ENCODE measurements at places on chromosomes 4 and X.

GRCh38 chr4:159175989-159176375 is 73.1 kb downstream of the RAPGEF2 start:
- no peak for DNase-seq

DNA sequence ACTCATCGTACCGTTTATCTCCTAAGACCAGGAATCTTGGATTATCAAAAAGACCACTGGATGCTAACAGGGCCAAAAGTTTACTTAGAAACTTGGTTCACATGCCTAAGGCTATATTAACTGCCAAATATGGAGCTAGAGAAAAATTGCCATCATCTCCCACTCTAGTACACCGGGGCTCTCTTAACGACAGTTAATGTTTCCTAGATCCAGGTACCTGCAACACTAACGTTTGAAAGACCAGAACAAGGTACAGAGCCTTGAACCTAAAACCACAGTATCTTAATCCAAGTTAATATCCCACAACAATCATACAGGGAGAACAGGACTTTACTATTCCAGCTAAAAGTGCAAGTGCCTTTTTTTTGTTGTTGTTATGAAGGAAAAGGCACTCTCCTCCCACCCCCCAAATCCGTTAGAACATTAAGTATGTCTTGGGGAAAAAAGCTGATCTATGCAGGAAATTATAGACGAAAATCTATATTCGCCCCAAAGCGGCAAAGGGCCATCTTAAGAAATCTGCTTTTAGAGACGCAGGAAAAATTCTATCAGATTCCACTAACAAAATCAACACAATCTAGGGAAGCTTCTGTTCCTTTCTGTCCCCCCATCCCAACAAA is 1.3 kb downstream of the G3BP2 start:
- DNase-seq: no peak

DNA sequence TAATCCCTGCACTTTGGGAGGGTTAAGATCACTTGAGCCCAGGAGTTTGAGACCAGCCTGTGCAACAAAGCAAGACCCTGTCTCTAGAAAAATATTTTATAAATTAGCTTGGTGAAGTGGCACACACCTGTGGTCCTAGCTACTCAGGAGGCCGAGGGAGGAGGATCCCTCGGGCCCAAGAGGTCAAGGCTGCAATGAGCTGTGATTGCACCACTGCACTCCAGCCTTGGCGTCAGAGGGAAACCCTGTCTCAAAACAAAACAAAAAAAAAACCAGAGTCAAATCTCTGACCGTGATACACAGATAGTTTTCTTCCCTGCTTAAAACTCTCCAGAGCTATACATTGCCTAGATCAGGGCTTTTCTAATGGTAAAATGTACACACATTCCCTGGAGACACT is 53.5 kb downstream of the CHST7 start:
- peak; percentile 43 for DNase-seq

GRCh38 chr4:98411731-98412130 is 150.5 kb downstream of the RAP1GDS1 start:
- DNase-seq: no peak

DNA sequence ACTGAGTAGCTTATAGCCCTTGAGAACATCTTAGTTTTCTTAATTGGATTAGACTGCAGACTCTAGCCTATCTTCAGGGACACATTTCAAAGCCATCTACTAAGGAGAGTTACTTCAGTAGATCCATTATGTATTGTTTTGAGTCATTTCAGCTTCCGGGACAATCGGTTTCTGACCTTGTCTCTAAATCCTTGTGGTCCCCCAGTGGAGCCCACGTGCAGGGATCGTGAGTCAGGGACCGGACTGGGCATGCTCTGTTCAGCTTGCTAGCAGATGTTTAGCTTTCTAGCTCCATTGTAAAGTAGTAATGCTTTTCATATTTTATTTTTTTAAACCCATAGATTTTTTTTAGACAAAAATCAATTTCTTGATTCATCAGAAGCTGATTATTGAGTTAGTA is 211.9 kb upstream of the PRPS2 start:
- no peak for DNase-seq

- DNase-seq: no peak
Measured at GRCh38 chr4:149095811-149096210, 653.6 kb upstream of the NR3C2 start.

DNA sequence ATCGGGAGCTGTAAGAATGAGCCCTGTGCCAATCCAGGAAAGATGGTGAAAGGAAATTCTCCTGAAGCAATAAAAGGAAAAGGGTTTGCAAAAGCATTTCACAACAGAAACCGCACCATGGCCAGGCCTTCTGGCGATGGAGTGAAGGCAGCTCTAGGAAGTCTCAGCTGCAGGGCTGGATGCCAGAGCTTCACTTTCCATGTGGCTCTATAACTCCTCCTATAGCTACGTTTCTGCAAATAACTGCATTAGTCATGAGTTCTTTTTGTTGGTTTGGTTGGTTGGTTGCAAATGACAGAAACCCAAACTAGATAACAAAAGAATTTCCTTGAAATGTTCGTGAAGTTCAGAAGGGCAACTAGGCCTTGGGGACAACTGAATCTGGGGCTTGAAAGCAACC is 84.6 kb downstream of the RELL1 start:
- peak; percentile 53 for DNase-seq

Measured in suppressor macrophage treated with lipopolysaccharide for 1 hour (primary cell).